ENCODE measurements at places on chromosomes 3 and 15. TPM values are rescaled to one million over a fixed set of nuclear protein-coding genes. Genes with fewer than 3 reads are reported as not detected.

IL5RA gene
- total RNA-seq: not detected

RSRC1 gene
- total RNA-seq: 48.6 TPM

LYSMD4 gene
- 16.3 TPM for total RNA-seq

SEMA6D gene
- 12.5 TPM for total RNA-seq

ALDH1L1 gene
- total RNA-seq: 0.60 TPM

- DNase-seq: no peak
These were observed 202.5 kb upstream of the PDZRN3 start for GRCh38 chr3:73827204-73827603.

DNA sequence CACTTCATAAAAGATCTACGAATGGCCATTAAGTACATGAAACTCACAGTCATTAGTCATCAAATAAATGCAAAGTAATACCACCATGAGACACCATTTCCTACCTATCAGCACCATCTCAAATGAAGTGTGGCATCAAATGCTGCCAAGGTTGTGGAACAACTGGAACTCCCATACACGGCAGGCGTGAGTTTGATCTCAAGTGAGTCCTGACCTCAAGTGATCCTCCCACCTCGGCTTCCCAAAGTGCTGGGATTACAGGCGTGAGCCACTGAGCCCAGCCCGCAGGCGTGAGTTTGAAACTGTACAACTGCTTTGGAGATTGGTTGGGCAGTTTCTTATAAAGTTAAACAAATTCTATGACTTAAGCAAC, 28.8 kb upstream of the HDAC11 start:
- no peak for DNase-seq

DNA sequence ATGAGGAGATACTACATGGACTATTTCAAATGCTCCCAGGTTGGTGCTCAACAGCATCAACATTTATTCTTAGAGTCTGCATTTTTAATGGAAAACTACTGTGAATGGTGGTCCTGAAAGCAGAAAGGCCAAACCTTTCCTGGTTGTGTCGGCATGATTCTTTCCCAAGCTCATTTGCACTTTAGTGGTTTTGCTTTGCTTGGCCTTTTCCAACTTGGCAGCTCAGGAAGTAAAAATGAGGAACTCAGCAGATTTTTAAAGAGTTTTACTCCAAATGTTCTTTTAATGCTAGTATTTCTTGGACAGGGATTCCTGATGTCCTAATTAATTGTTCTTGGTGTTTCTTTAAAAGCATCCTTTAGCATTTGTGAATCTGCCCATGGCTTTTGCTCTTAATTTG, 197.4 kb downstream of the SLC9A9 start:
- DNase-seq: no peak

DNA sequence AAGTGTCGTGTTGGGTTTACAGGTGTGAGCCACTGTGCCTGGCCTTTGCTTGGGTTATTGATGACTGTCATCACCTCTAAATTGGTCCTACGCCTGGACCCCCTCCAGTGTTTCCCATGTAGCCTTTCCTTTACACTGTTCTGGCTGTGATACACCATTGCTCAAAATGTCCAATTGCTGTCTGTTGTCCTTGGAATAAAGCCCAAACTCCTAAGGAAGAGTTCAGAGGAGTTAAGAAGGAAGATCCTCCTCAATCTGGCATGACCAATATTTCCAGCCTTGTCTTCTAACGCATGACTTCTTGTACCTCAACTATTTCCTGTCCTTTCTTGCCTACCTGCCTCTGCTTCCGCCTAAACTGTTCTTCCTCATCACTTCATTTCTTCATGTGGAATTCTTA, 113.1 kb downstream of the POLR2M start:
- no peak for DNase-seq

DNA sequence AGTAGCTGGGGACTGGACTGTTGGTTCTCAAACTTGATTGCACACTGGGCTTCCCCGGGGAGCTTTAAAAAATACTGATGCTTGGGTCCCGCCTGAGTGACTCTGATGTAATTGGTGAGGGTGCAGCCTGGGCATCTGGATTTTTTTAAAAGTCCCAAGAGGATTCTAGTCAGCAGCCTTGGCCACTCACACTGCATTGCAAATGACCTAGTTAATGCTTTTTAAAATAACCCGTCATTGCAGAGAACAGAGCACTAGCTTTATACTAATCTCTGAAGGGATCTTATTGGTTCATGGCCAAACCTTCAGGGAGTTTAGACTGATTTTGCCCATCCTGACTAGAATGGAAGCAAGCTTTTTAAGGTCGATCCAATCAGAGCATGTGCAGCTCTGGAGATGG, 310.6 kb upstream of the PROK2 start:
- DNase-seq: no peak

GRCh38 chr3:132595014-132595413, 2.1 kb upstream of the ACKR4 start:
- peak; percentile 70 for DNase-seq

GRCh38 chr3:20111836-20112235, 71.6 kb downstream of the KAT2B start:
- peak; percentile 2 for DNase-seq

DNA sequence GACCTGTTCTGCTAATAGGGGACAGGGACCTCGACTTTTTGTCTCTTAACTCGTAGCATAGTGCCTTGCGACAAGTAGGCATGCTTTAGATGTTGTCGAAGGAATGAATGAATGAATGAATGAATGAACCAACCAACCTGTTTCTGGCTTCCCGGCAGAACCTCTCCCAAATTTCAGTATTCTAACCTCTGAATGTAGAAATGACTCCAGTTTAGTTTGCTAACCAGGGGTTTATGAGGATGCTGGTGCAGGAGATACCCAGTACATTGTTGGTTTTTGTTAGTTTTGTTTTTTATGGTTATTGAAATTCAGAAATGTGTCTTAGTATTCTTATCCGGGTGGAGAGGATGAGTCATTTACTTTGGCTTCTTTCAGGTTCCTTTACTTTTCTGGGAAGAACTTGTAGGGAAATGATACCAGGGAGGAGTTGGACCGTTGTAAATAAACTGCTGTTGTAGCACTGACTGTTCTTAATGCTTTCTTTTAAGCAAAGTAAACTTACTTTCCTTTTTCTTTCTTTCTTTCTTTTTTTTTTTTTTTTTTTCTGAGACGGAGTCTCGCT, 29.6 kb upstream of the EHHADH start:
- DNase-seq: no peak

GRCh38 chr3:31724651-31725050, 191.9 kb downstream of the STT3B start:
- DNase-seq: peak; percentile 41

GRCh38 chr15:89128320-89129122, 40.3 kb downstream of the ABHD2 start:
- DNase-seq: no peak

- DNase-seq: no peak
These were observed 65.9 kb upstream of the TNIK start for GRCh38 chr3:171526146-171526545.

DNA sequence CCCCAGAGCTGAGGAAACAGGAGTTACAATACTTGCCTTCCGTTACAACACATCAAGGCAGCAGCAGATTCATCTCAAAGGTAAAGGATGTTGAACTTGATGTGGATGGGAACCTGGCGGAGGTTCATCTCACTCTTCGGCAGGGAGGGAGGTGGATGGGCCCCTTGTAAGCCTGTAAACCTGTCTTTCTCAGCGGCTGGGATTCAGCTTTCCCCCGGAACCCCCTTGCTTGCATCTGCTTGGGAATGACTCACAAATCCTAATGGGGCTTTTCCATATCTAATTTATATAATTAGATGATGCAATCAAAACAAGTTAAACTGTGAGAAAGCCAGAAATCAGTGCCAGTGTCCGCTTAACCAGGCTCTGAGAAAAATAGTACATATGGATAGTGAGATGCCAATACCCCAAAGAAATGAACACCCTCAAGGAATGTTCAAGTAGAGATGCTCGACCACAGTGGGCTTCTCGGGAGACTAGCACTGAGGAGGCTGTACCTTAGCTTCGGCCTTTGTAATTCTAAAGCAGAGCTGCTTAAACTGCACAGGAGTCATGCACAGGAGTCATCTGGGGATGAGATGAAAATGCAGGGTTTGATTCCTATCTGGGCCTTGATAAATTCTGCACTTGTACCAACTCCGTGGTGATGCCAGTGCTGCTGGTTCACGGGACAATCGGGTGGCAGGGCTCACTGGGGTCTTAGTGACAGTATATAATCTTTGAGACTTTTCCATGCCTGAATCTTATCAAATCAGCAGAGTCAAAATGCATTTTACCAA, 2.2 kb upstream of the FAM240A start:
- no peak for DNase-seq

GRCh38 chr15:96720656-96721055, 390.2 kb downstream of the NR2F2 start:
- no peak for DNase-seq

DNA sequence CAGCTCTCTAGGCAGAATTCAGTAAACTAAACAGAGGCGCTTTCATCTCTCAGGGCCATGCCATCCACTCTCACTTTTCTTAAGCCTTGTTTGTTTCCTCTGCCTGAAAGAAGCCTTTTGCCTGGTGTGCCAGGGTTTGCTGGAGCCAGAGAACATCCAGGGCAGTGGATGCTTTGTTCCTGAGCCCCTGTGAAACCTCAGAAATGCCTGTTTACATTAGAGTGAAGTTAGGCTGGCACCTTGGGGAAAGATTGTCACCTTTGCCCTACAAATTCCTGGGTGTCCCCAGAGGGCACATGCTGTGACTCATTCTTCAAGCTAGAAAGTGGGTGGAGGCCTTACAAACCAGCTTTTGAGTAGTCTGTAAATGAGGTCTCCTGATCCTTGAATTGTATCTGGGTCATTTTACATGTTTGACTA, 10.7 kb upstream of the TRAK1 start:
- no peak for DNase-seq

GRCh38 chr3:196620161-196620604, 19.3 kb upstream of the NRROS start:
- no peak for DNase-seq

DNA sequence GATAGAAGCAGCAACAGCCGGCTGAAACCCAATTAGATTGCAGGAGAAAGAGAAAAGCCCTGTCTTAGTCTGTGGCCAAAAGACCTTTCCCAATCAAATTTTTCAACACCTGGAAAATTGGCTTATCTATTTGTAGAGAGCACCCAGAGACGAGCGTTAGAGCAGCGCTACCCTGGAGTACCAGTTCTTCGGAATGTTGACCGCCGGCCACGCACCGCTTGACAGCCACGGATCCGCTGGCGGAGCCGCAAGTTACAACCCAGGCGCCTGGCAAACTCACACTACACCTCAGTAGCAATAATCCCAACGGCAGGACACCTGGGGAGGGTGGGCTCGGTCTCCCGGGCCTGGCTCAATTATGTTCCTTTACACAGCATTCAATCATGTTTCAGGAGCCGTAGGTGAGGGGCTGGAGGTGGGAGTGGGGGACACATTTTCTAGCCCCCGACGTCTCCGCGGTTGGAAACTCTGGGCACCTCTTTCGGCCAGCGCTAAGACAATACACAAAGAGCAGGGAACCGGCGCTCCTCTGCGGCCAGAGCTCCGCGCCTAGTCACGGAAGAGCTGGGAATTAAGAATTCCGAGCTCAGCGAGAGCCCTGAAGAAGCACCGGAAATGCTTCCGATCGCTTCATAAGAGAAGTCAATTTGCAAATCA, 1.2 kb downstream of the MB21D2 start:
- DNase-seq: peak; percentile 74

DNA sequence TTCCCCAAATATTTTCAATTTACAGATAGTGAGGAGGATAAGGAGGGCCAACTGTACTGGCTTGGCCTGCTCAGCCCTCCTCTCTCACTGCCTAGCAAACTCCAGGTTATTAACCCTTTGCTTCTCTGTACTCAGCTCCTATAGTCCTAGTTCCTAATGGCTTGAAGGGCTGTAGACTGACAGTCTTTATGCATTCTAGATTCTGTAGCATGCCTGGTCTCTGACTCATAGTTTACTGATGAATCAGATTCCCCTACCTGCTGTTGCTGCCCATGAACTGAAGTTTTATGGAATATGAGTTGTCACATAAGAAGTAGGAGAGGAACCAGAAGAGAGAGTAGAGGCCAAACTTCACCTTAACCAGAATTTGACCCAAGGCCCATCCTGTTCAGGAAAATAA, 27.1 kb upstream of the MAP3K13 start:
- no peak for DNase-seq

- DNase-seq: no peak
These were observed 7.0 kb downstream of the WWTR1 start for GRCh38 chr3:149650828-149651227.

DNA sequence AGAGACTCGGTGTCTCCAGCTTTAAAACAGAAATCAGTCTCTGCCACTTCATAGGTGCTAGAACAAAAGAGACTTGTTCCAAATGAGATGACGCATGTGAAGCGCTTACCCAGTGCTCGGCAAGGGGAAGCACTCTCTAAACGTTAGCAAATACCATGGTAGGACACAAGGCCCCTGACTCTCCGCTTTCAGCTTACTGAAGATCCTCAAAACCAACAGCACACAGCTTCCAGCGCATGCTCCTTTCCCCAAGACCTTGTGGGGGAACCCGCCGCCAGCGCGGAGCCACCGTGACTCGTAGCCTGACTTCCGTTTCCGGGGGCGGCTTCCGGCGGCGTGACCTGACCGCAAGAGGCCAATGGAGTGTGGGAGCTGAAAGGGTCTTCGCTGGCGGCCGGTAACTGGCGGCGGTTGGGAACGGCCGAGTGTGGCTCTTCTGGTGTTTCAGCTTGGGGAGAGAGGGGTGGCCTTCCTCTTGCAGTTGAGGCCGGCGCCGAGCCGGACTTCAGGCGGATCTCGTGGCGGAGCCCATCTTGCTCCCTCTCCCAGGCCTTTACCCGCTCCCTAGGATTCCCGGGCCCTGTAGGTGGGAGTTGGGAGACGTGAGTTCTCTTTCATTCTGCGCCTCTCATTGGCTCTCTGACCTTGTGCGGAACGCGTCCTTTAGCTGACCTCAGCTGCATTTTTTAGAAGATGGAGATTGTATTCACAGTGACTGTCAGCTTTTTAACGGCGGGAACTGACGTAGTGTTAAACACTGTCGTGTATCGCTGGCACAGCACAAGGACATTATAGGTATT, at the start of gene THUMPD3:
TSS of gene THUMPD3 (plus strand) at position 324 of the 800 bp plus-strand sequence. CDS start 2,015 bp downstream, outside the sequence.
- peak; percentile 82 for DNase-seq

DNA sequence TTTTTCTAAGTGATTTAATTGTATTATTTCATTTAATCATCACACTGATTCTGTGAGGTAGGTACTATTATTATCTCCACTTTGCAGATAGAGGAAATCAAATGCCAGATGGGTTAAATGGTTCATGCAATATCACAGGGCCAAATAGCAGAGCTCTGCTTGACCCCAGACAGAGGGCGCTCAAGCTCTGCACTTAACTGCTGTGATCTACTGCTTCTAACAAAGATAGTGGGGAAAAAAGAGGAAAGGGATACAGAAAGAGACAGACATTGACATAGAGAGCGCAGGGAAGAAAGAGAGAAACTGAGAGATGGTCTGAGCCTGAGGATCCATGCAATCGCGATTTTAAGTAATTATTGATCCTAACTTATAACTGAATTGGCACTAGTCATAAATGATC, 279.1 kb upstream of the THRB start:
- DNase-seq: peak; percentile 85

Measured in neural progenitor cell (in vitro differentiated cells).